ENCODE measurements at places on chromosomes 13 and 19.

DNA sequence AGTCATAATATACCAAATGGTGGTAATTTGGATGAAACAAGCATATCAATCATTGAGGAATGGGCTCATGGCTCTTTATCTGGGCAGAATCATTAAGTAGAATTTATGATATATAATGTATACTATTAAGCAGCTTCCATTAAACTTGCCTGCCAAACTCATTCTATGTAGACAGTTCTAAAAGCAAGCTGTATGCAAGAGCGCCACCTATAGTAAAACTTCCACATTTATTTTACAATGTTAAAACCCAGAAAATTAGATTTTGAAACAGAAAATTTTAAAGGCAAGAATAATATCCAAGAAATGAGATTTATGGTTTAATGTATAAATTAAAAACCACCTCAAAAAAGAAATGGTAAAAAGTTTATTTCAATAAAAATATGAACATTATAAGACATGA, 161.5 kb downstream of the MZT1 start:
- peak; percentile 67 for DNase-seq
- H3K4me3 ChIP-seq, result no peak overlapping the region
- no peaks in the 10 kb centered on the region for H3K36me3 ChIP-seq

- H3K27me3 ChIP-seq, result no peaks in the 10 kb centered on the region
- H3K4me1 ChIP-seq, result peaks cover 9% of the 10 kb centered on the region
Measured at GRCh38 chr19:6766357-6767080, 716 bp downstream of the SH2D3A start.

GRCh38 chr13:100212904-100213553, 124.1 kb downstream of the PCCA start:
- H3K36me3 ChIP-seq, result peaks cover 8% of the 10 kb centered on the region
- H3K27me3 ChIP-seq, result no peaks in the 10 kb centered on the region
- no peak overlapping the region for H3K4me3 ChIP-seq
- H3K4me1 ChIP-seq, result no peaks in the 10 kb centered on the region

DNA sequence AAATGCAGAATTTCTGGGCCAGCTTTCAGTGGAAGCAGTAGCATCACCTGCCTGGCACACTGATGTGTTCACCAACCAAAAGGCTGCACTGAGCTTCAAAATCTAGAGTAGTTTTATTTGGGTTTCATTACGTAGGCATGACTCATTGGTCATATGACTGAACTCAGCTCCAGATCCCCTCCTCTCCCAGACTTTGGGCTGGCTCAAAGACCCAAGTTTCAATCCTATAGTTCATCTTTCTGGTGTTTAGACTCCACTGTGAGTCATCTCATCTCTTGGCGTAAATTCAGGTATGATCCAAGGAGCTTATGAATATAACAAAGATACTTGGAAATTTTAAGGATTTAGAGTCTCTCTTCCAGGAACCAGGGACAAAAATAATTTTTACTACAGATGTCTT, 17.7 kb downstream of the ZMYM5 start:
- H3K36me3 ChIP-seq, result peaks cover 17% of the 10 kb centered on the region
- no peak for DNase-seq

DNA sequence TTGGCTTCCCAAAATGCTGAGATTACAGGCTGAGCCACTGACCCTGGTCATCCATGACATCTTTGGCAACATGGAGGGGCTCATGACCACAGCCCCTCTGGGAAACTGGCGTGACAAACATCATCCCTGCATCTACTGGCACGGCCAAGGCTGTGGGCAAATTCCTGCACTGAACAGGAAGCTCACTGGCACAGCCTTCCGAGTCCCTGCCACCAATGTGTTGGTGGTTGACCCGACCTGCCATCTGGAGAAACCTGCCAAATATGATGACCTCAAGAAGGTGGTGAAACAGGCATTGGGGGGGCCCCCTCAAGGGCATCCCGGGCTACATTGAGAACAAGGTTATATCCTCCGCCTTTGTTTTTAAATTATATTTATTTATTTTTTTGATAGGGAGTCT, 8.9 kb upstream of the ACP5 start:
- H3K27me3 ChIP-seq, result no peaks in the 10 kb centered on the region
- H3K4me3 ChIP-seq, result no peak overlapping the region
- no peak overlapping the region for H3K27ac ChIP-seq
- H3K36me3 ChIP-seq, result no peaks in the 10 kb centered on the region

- DNase-seq, result no peak
- H3K36me3 ChIP-seq, result no peaks in the 10 kb centered on the region
Measured at GRCh38 chr19:10339380-10339960, at the start of gene ICAM3. ICAM3 (minus strand) TSS chr19:10339624; CDS start chr19:10339614, 10 bp downstream.

GRCh38 chr13:91074091-91074490, 273.4 kb upstream of the MIR17HG start:
- H3K4me1 ChIP-seq, result no peaks in the 10 kb centered on the region
- no peaks in the 10 kb centered on the region for H3K27me3 ChIP-seq
- H3K27ac ChIP-seq, result no peak overlapping the region

GRCh38 chr19:45290381-45290931, 32.2 kb downstream of the CKM start:
- H3K4me1 ChIP-seq, result no peaks in the 10 kb centered on the region
- H3K27ac ChIP-seq, result no peak overlapping the region
- no peak overlapping the region for H3K4me3 ChIP-seq
- H3K27me3 ChIP-seq, result no peaks in the 10 kb centered on the region

- H3K4me1 ChIP-seq, result peaks cover 32% of the 10 kb centered on the region
- no peaks in the 10 kb centered on the region for H3K36me3 ChIP-seq
- DNase-seq, result peak; percentile 65
Measured at GRCh38 chr19:45121827-45122345, 28.9 kb downstream of the PPP1R37 start.

- no peaks in the 10 kb centered on the region for H3K27me3 ChIP-seq
- no peak overlapping the region for H3K4me3 ChIP-seq
- H3K36me3 ChIP-seq, result peaks cover 14% of the 10 kb centered on the region
- peaks cover 3% of the 10 kb centered on the region for H3K4me1 ChIP-seq
- DNase-seq, result no peak
Measured at GRCh38 chr19:55285229-55285890, 1.6 kb downstream of the BRSK1 start.

DNA sequence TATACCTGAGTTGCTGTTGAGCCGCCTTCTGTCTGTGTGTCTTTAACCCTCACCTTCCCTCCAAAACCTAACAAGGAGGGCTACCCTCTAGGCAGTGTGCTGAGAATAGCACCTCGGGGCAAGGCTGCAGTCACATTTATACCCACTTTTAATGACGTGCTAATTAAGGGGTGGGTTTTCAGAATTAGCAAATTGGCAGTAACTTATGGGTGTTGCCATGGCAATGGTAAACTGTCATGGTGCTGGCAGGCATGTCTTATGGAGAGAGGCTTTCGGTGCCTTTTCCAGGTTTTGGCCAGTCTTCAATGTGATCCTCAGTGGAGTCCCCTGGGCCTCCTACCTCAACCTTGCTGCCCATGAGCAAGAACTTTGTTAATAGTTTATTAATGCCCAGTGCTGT, 1.2 kb upstream of the PNMA8A start:
- DNase-seq, result no peak
- H3K4me1 ChIP-seq, result peaks cover 16% of the 10 kb centered on the region
- no peak overlapping the region for H3K27ac ChIP-seq
- H3K4me3 ChIP-seq, result no peak overlapping the region
- no peaks in the 10 kb centered on the region for H3K36me3 ChIP-seq

GRCh38 chr19:1283207-1283916, 2.3 kb upstream of the EFNA2 start:
- H3K4me3 ChIP-seq, result no peak overlapping the region
- no peaks in the 10 kb centered on the region for H3K4me1 ChIP-seq
- peaks cover 7% of the 10 kb centered on the region for H3K27me3 ChIP-seq
- H3K36me3 ChIP-seq, result peaks cover 10% of the 10 kb centered on the region
- H3K27ac ChIP-seq, result no peak overlapping the region
- DNase-seq, result no peak

- no peaks in the 10 kb centered on the region for H3K27me3 ChIP-seq
- peaks cover 6% of the 10 kb centered on the region for H3K4me1 ChIP-seq
- DNase-seq, result peak; percentile 88
Measured at GRCh38 chr13:76711550-76712182, 174.5 kb downstream of the KCTD12 start.

GRCh38 chr13:111912991-111913760, 153.8 kb upstream of the SOX1 start:
- peaks cover 5% of the 10 kb centered on the region for H3K4me1 ChIP-seq
- peak; percentile 29 for DNase-seq
- H3K36me3 ChIP-seq, result no peaks in the 10 kb centered on the region
- H3K27me3 ChIP-seq, result no peaks in the 10 kb centered on the region

DNA sequence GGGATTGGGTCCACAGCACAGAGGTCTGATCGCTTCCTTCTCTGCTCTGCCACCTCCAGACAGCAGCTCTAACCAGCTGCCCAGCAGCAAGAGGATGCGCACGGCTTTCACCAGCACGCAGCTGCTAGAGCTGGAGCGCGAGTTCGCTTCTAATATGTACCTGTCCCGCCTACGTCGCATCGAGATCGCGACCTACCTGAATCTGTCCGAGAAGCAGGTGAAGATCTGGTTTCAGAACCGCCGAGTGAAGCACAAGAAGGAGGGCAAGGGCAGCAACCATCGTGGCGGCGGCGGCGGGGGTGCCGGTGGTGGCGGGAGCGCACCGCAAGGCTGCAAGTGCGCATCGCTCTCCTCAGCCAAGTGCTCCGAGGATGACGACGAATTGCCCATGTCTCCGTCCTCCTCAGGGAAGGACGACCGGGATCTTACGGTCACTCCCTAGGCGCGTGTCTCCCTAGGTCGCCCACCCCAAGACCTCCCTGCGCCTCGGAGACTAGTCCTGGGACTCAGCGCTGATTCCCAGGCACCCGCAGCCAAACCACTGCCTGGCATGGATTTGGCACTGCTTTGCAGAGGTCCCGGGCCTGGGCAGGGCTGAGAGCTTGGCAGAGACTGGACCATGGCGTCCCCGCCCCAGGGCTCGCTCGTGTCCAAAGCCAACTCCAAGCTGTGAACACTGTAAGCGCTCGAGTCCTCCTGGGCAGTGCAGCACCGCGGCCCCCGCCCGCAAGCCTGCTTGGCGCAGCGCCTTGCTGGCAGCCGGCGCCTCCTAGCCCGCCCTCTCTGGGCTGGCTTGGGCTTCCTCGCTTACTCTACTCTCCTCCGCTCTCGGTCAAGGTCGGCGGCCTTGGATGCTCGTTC, 1.5 kb downstream of the GSX1 start:
- DNase-seq, result no peak
- no peak overlapping the region for H3K27ac ChIP-seq
- H3K27me3 ChIP-seq, result peaks cover 95% of the 10 kb centered on the region
- H3K4me1 ChIP-seq, result no peaks in the 10 kb centered on the region
- H3K4me3 ChIP-seq, result no peak overlapping the region

- peak; percentile 72 for DNase-seq
- no peaks in the 10 kb centered on the region for H3K4me1 ChIP-seq
- H3K36me3 ChIP-seq, result peaks cover 16% of the 10 kb centered on the region
- H3K27ac ChIP-seq, result no peak overlapping the region
- H3K4me3 ChIP-seq, result no peak overlapping the region
Measured at GRCh38 chr19:53076984-53077383, 26.2 kb downstream of the ZNF160 start.
